NCI-H1105 treated with DMSO at 0.1 percent for 48 hours (cell line): ENCODE measurements at places on chromosomes 5 and 9.

DNA sequence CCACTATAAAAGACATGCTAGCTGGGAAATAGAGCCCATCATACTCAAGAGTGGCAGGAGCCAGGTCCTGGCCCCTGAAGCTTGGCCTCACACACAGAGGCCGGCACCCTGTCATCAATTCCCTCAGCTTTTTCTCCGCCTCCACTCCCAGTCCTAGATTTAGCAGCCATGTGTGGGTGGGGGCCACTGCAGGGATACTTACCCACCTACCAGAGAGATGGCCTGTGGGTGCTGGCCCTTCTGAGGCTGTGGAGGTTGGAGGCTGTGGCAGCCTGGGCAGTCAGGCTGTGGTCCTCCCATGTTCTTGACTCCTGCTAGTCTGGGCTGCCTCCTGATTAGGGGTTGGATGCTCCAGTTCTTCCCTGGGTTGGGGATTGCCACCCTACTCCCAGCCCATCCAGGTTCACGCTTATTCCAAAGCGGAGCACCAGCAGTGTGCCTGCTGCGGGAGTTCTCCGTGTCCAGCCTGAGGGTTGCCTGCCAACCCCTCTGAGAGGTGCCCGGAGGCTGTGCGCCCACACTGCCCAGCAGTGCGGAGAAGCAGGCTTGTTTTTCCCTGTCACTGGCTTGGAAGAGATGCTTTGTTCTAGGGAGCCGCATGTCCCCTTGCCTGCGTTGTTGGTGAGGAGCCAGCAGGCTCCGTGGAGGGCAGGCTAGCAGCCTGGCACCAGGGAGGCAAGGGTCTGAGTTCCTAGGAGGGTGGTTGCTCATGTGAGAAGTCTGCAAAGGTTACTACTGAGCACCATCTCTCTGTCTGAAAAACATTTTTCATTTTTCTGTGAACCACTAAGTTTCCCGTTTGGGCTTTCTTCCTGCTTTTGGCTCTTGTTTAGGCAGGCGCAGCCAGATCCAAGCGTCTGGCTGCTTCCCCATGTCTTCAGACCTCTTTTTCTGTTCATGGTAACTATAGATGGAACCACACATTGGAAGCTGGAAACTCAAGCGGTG lies 7.5 kb downstream of the SLC22A5 start:
- DNase-seq: no peak

DNA sequence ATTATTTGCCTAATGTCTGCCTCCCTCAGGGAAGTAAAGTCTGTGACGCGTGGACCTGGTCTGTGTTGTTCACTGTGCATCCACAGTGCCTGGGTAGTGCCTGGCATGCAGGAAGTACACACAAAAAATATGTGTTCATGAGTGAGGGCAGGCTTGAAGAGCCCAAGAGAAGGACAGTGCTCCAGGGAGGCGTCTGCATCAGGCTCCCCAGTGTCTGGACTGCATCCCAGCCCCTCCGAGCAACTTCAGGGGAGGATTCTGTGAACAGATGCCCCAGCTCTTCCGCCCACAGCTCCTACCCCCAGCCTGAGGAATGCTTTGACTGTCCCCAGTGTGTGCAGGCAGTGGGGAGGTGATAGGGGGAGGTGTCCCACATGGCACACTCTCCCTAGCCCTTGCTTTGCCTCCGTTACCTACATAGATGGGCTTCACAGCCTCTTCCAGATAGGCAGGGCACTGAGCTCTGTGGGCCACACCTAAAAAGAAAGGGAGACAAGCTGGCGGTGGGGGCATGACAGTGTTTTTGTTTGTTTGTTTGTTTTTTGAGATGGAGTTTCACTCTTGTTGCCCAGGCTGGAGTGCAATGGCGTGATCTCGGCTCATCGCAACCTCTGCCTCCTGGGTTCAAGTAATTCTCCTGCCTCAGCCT lies 25.4 kb downstream of the IRF1 start:
- DNase-seq: no peak

DNA sequence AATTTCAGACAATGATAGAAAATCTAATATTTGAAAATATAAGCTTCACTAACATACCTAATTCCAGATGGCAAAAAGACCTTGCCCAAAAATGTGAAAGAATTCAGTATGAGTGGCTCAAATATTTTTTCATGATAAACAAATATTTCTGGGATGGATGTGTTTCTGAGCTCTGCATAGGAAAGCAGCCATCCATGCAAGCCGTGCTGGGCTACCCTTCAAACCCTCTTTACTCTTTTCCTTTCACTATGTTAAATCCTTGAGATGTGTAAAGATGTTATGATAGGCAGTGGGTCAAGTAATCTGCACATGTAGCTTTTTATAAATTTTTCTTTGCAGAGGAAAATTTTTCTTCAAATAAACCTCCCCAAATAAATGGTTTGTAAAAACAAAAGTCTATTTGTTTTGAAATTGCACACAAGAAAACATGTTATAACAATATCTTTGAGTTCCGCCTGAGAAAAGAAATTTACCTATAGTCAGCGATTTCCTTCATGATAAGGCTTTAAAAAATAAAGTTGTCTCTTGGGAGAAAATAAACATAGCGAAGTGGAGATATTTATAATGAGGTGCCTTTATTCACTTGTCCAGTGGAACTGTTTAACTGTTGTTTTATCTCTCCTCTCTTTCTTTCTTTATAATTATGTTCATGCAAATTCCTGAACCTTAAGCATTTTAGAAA lies 154.3 kb upstream of the PITX1 start:
- no peak for DNase-seq

DNA sequence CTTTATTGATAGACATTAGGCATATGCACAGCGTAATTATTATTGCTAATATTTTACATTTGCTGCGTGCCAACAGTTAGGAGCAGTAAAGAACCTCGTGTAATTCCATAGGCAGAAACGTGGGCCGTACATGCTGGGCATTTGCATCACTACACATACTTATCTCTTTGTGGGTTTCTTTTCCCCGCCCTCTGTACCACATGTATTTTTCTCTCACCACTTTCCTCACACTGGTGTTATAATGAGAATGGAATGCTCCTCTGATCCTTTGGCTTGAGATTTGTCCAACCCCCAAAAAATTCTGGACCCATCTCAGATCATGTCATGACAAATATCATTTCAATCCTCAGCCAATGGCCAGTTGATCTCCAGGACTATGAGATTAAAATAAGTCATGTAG lies 1952.6 kb upstream of the WWC1 start:
- no peak for DNase-seq

DNA sequence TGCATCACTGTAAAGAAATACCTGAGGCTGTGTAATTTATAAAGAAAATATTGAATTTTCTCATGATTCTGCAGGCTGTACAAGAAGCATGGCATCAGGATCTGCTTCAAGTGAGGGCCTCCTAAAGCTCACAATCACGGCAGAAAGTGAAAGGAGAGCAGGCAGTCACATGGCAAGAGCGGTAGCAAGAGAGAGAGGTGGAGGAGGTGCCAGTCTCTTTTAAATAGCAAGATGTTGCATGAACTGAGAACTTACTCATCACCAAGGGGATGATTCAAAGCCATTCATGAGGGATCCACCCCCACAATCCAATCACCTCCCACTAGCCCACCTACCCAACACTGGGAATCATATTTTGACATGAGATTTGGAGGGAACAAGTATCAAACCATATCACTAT lies 184.5 kb upstream of the PAPPA start:
- DNase-seq: no peak

- no peak for DNase-seq
These were observed 437.9 kb downstream of the PIK3R1 start for GRCh38 chr5:68653471-68653870.

DNA sequence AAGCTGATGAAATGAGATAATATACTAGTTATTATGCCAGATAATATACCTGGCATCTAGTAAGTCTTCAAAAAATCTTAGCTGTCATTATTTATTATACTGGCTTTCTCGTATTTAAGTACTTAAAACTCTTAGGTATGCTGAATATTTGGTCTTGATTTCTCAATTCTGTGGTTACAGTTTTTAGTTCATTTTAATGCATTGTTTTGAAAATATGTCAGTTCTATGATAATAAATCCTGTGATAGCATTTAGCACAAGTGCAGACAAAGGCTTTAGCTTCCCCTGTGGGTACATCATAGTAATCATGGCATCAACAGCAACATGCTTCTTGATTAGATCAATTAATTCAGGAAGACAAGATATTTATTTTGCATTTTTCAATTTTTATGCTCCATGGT lies 133.0 kb downstream of the SMC2 start:
- DNase-seq: no peak

- DNase-seq: no peak
These were observed 226.9 kb downstream of the ARRDC3 start for GRCh38 chr5:91156242-91156641.

- no peak for DNase-seq
These were observed 60.9 kb upstream of the GDNF start for GRCh38 chr5:37900692-37901091.

DNA sequence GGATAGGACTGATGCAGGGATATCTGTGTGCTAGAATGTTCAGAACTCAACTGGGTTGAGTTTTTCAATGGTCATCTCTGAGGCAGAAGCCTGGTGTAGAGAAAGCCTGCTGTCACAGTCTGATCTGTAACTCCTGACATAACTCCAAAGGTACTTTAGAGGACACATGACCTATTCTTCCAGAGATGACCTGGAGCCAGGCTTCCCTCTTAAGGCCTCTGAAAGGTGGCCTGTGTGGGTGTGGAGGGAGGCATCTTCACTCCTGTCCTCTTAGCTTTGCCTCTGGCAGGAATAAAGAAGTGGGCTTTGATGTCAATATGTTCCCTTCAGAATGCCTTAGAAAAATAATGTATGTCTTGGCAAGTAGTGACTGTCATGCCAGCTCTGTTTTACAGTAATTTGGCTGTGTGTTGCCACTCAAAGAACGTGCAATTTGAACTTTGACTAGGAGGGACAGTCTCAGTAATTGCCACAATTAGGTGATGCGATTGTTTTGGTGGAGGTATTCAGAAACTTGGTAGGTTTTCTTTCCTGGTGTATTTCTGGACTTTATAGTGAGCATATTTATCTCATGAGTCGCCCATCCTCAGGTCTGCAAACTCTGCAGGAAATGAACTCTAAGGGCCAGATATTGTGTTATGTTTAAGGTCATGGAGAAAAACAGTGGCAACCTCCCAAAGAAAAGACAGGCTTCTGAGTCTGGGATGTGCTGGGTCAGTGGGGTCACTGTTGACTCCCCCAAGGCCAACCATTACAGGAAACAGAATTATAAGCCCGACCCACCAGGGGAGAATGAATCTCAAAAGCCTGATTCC lies 3.2 kb upstream of the C5orf63 start:
- DNase-seq: no peak

- DNase-seq: no peak
These were observed 331.9 kb upstream of the CCNG1 start for GRCh38 chr5:163105456-163105855.

GRCh38 chr5:91168859-91169258 lies 214.3 kb downstream of the ARRDC3 start:
- DNase-seq: no peak

DNA sequence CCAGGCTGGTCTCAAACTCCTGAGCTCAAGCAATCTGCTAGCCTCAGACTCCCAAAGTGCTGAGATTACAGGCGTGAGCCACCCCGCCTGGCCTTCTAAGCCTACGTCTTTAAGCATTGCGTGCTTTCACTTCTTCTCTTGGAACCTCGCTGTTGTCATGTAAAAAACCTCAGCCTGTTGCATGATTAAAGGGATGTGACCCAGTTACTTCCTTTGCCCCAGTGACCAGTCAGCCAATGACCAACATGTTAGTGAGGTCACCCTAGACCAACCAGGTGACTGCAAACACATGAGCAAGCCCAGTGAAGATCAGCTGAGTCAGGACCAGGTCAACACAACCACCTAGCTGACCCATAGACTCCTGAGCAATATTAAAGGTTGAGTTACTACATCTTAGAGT lies 10.5 kb downstream of the KIF4B start:
- no peak for DNase-seq

DNA sequence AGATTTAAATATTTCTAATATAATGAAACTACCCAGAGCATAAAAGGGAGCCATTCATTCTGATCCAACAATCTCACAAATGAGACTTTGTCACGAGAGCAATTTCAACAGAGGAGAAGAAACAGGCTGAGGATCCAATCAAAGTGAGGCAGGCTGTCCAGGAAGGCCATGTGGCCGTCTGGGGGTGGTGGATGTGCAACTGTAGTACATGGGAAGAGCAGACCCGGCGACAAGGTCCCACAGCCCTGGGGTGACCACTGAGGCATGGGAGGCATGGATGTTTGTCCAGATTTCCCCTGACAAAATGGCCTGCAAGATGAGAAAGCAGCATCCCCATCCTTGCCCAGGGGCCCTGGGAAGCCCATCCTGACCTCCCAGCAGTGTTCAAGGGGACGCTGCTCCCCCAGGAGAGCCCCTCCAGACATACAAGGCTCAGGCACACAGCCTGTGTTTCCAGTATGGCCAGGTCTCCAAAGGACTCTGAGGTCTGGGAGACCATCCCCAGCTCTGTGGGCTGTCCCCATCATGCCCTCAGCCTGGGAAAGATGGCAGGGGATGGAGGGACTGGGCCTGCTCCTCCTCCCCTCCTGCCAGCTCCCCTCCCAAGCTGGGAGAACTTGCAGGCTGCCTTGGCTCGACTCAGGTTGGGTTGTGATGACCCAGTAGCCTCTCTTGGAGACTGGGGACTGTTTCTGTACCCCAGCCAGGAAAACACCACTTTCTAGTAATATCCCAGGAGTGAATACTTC lies 27.5 kb upstream of the FCN2 start:
- no peak for DNase-seq

- no peak for DNase-seq
These were observed 68.8 kb downstream of the ZNF354C start for GRCh38 chr5:179128976-179129375.

DNA sequence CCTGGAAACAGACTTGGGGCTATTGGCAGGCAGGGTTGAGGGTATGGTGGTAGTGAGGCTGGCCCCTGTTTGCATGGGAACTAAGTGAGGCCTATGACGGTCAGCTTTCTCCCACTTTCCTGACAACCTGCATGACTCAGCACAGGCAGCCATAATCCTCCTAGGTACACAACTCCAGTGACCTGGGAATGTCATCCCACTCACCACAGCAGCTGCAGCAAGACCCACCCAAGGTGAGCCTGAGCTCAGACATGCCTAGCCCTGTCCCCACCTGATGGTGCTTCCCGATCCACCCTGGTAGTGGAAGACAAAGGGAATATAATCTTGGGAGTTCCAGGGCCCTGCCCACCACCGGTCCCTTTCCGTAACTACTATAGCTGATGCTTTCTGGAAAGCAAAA lies 178.7 kb downstream of the NDUFS4 start:
- DNase-seq: no peak

- DNase-seq: no peak
These were observed 1.1 kb upstream of the SSBP2 start for GRCh38 chr5:81751836-81752643.

GRCh38 chr5:37721447-37721871 lies 118.4 kb downstream of the GDNF start:
- no peak for DNase-seq

GRCh38 chr9:121771418-121771817 lies 120.0 kb downstream of the DAB2IP start:
- no peak for DNase-seq

GRCh38 chr5:106780355-106780754 lies 890.4 kb downstream of the EFNA5 start:
- no peak for DNase-seq

GRCh38 chr9:113621309-113621791 lies 157.8 kb downstream of the RGS3 start:
- DNase-seq: no peak
